ENCODE measurements at places on chromosomes 6 and 20.

GRCh38 chr20:21670126-21670525 lies 35.3 kb upstream of the PAX1 start:
- DNase-seq = no peak

DNA sequence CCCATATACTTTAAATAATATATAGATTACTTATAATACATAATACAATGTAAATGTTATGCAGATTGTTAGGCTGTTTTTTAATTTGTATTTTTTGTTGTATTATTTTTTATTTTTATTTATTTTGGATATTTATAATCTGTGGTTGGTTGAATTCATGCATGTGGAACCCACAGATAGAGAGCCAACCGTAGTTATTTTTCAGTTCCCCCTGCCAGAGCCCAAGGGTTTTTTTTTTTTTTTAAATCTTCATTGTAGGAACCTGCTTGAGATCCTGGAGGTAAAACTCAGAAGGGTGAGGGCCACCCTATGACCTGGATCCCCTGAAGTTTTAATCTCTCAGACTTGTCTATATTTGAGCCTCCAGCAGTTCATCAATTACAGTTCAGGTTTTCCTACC lies 133.2 kb downstream of the B3GAT2 start:
- no peak for DNase-seq

GRCh38 chr20:49151436-49151835 lies 36.7 kb downstream of the STAU1 start:
- no peak for DNase-seq

GRCh38 chr6:70413992-70414494 lies 735 bp downstream of the FAM135A start:
- DNase-seq = no peak
